ENCODE measurements at places on chromosomes 1 and 21.

DNA sequence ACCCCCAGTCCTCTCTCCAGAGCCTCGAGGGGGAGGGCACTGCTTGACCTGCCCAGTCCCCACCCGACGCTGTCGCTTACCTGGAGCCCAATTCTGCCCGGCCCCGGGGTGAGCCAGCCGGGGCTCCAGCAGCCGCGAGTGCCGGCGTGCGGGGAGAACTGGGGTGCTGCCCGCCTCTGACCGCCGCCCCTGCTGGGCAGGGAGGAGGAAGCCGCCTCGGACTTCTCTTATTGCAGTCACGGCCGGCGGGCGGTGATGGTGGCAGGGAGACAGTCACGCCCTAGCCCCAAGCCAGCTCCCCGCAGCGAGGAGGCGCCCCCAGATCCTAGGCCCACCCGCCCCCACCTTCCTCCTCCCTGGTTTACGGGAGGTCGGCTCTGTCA, at the start of gene FGR:
Gene FGR, minus strand, starts transcription at position 201 of the 383 bp plus-strand sequence. CDS start 11,269 bp downstream, outside the sequence.
- no peak for DNase-seq

- DNase-seq, result no peak
Measured at GRCh38 chr1:204146309-204146708, 5.5 kb downstream of the ETNK2 start.

DNA sequence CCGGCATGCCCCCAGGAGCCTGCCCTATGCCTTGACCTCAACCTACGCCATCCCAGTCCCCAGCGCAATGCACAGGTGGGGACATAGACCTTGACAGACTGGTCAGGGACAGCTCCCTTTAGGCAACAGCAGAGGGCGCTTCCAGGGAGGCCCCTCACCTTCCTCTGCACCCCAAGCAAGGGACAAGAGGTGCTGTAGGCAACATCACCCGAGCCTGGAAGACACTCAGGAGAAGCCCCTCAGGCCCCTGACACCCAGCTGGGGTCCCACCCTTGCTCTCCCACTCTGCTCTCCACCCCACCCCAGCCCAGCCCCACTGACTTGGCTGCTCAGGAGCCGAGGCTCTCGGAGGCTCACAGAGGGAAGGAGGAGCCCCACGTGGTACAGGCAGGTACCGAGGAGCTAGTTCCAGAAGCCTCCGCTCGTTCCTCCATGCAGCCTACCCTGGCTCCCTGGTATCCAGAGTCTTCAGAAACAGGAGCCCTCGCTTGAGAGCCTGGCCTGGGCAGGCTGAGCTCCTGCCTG, 2.4 kb upstream of the WNT3A start:
- no peak for DNase-seq

- DNase-seq, result no peak
Measured at GRCh38 chr1:89669441-89669840, 36.5 kb downstream of the LRRC8C start.

DNA sequence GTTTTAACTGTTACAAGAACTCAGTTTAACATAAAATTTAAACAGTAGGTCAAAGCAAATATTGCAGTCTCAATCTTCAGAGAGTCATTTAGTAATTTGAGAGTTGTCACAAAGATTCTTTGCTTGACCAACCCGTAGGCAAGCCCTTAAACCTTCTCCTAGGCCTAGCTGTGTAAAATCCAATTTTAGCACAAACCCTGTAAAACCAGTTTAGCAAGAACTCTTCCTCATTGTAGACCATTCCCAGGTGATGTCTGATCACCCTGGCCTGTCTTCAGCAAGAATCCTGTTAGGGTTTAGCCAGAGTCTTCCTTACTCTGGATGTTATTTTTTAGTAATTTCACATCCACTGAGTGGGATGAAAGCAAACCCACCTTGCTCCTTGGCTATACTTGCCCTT, 30.1 kb downstream of the LRIG2 start:
- no peak for DNase-seq

DNA sequence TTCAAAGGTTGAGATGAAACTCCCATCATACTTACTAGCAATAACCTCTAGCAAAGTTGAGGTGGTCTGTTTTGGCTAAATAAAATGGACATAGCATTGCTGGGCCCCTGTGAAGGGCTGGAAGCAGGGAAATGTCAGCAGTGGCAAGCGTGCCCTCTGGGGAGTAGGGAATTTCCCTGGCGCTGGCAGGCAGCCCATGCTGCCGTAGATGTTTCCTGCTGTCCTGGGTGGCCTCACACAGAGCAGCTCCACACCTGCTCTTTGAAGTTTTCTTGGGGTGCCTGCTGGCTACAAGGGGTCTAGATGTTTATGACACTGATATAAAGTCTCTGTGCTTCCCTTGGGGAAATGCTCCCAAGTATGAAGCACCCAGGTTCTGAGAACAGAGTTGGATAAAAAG, 30.2 kb downstream of the ADARB1 start:
- DNase-seq, result peak; percentile 14

DNA sequence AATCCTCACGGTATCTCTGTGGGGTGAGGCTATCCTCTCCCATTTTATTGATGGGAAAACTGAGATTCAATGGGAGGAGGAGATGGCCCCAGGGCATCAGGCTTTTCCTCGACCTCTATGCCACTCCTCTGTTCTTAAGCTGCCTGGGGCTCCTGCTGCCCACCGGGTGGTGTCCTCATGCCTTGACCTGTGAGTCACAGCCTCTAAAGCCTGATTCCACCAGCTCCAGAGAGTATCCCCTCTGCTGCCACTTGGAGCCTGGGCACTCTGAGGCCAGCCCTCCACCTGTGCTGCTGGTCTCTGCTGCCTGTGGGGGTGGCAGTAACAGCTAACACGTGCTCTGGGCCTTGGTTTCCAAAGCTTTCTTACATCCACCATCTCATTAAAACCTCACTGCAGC, 241.2 kb downstream of the TRABD2B start:
- no peak for DNase-seq

DNA sequence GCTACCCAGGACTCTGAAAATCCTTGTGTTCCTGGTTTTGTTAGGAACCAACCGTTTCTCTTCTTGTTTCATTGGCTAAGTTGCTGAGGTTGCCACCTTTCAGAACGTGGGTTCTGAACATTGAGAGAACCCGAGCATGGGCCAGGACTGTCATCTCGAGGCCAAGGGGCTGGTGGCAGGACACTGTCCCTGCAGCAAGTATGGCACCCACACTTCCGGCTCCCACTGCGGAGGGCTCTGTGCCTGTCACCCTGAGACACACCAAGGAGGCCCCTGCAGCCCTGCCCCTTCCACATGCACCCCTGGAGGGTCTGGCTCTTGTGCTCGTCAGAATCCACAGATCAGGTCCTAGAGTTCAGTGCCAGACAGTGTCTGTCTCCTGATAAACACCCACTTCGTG, 39.1 kb upstream of the LRRC3 start:
- no peak for DNase-seq

- no peak for DNase-seq
Measured at GRCh38 chr1:181114574-181115367, 26.3 kb downstream of the IER5 start.

DNA sequence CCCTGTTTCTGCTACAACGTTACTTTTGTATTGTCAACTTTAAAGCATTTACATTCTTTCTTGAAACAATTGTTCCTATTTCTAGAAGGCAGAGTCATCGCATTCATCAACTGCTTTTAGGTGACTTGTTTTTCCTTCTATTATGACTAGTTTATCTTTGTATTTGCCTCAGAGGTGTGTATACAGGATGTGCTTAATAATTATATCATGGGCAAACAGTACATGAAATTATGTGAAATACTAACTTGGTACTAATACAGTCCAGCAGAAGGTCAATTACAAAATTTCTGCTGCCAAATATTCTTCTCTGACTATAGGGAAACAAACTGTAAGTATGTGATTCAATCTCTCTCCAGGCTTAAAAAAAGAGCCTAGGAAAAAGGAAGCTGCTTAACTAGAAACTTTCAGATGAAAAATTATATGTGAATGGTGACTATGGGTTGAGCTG, 101.6 kb downstream of the C4BPA start:
- no peak for DNase-seq

GRCh38 chr1:13675151-13675651, 24.8 kb upstream of the PRDM2 start:
- no peak for DNase-seq

DNA sequence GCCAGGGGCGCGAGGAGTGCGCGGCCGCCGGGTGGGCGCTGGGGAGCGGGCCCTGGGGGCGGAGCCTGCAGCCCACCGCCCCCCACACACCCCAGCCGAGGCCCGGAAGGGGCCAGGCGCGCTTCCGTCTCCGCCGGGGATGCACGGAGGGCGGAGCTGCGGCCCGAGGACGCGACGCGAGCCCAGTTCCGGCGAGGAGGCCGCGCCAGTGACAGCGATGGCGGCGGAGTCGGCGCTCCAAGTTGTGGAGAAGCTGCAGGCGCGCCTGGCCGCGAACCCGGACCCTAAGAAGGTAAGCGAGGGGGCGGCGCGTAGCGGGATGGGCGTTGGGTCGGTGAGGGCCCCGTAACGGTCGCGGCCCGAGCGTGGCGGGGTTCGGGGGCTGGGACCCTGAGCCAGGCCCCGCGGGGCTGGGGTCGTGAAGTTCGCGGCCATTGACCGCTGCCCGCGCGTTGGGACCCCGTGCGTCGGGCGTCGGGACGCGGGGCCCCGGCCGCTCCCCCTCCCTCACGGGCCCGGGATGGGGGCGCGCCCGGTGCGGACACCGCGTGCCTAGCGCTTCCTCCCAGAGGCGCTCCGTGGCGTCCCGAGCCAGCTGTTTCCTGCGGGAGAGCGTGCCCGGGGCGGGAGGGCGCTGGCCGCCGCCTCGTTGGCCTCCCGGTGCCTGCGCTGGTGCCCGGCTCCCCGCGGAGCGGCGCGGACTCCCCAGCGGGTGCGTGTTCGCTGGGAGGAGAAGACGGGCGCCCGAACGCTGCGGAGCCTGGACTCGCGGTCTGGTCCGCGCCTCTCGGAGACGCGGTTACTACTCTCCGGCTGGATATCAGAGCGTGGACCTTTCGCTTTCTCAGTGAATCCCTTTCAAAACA, at the start of gene ELOA:
Gene ELOA, plus strand, starts transcription at position 185 of the 866 bp plus-strand sequence. Its CDS starts 33 bp downstream, at position 218.
- peak; percentile 62 for DNase-seq

- no peak for DNase-seq
Measured at GRCh38 chr1:40308036-40308727, 8.9 kb downstream of the COL9A2 start.

DNA sequence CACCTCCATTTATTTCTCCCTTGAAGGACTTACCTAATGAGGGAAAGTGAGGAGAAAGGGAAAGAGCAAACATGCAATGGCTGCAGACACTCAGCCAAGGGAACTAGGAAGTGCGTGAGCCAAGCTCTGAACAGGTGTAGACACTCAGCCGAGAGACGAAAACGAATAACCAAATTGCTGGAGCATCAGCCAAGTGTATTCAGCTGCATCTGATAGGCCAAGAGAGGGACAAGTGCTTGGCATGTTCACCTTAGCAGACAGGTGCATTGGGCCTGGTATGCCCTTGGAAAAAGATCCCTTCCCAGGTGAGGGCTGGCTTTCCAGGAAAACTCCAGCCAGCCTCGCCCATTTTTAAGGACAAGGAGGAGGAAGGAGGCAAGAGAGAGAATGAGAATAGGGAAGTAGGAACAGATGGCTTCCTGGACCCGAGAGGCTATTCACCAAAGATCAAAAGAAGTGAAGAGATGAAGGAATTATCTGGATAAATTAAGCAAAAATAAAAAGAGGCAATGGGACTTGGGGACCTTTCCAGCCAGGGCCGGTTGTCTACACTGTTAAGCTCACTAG, 184.7 kb downstream of the TOMM20 start:
- DNase-seq, result no peak

DNA sequence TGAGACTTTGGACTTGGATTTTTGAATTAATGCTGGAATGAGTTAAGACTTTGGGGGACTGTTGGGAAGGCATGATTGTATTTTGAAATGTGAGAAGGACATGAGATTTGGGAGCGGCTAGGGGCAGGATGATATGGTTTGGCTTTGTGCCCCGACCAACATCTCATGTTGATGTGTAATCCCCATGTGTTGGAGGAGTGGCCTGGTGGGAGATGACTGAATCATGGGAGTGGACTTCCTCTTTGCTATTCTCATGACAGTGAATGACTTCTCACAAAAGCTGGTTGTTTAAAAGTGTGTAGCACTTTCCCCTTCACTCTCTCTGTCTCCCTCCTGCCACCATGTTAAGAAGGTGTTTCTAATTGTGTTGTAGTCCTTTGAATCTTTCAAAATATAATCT, 9.3 kb upstream of the PHGDH start:
- no peak for DNase-seq
